ENCODE measurements at places on chromosomes 4 and X.

DNA sequence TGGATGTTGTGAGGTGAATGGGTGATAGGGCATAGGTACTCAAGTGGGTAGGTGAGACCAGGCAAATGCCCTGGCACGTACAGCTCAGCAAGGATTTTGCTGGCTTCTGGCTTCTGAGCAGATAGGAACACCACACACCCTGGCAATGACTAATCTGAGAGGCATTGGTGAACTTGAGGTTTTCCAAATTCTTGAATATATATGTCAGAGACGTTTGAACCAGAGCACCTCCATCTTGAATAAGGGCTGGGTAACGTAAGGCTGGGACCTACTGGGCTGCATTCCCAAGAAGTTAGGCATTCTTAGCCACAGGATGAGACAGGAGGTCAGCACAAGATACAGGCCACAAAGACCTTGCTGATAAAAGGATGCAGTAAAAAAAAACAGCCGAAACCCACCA, 204.5 kb downstream of the NLGN4X start:
- DNase-seq = no peak

DNA sequence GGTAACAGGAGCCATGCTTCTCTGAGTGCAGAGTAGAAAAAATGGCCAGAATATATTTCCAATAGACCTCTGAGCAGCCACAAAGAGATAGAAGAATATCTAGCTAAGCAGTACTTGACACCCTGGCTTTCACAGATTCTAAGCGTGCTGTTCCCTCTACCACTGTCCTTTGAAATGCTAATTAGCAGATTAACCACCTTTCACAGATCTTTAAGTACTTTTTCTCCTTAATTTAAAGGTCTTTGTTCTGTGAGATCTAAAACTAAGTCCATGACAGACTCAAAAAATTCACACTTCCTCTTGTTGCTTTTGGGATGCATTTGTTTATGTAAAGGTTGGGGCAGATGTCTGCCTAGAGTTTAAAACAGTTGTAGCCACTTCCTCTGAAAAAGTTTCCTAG, 28.3 kb upstream of the MAGEC2 start:
- DNase-seq = no peak

DNA sequence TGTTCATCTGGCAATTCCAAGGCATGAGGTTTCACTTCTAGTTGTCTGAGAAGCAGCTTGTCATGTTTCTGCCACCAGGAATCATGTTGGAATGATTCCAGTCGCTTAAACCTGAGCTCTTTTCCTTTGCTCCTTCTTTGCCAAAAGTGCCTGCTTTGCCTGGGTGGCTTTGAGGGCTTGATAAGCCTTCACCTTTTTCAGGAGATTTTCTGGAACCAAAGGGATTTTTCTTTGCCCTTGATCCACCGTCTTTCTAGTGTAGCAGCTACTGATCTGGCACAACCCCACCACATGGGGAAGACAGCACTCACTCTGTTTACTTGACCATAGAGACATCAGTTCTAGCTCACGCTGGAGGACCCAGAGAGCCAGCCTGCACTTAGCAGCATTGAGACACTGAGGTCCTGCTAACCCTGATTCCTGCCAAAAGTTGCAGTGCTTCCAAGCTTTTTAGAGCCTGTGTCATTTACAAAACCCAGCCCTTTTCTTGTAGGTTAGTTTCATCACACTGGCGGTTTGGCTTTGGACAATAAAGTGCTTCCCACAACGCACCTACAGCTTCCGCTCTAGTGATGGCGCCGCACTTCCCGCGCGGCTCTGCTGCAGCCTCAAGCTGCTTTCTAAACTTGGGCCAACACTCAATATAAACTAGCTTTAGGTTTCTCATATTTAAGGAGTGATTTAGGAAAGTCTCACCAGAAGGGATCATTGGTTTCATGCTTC, 7.3 kb upstream of the CCNI start:
- DNase-seq = no peak

DNA sequence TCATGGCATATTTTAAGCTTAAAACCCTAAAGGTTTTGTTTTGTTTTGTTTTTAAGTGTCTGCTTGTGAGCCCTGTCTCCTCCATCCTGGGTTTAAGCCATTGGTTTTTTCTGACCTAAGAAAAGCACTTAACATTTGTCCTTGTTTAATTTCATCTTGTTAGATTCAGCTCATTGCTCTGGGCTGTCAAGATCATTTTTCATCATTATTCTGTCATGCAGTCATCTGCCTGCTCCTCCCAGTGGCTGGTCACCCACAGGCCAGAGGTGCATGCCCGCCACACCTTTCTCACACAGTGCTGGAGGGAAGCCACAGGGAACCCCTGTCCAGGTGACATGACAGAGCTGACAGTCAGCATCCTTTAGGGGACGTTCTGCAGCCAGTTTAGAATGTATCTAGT, 11.7 kb upstream of the REELD1 start:
- no peak for DNase-seq

DNA sequence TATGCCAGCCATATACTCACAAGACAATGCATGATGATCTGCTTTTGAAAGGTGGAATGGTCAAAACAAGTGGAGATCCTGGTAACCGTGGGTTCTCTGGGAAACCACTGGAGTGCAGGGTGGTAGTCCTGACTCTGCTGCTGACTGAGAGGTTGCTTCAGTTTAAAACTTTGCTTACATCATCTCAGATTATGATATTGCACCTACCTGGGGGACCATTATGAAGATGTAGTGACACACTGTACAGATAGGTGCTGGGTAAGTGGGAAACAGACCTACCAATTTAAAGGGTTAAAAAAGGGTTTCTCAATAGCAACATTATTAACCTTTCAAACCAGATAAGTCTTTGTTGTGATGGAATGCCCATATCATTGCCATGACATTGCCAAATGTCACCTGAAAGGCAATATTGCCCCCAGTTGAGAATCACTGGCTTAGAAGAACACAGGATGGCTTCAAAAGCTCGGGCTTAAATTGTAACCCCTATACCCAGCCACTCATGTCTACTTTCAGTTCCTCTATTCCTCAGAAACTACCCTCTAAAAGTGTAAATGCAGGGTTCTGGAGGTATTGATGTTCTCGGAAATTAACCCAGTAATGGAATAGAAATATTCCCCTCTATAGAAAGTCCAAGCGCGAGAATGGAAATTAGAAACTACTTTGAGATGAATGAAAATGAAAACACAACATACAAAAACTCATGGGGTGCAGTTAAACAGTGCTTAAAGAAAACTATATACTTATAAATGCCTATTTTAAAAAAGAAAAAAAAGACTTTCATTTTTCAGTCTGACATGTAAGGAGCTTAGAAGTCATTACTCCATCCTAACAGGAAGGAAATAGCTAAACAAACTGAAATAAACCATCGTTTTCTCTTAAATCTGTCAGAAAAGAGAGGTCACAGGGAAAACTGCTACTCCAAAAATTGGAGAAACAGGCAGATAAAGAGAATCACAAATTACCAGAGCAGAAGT, 65.8 kb downstream of the ARHGEF6 start:
- no peak for DNase-seq

- DNase-seq = no peak
These were observed 222.1 kb downstream of the CAMK2D start for GRCh38 chr4:113539408-113539807.

DNA sequence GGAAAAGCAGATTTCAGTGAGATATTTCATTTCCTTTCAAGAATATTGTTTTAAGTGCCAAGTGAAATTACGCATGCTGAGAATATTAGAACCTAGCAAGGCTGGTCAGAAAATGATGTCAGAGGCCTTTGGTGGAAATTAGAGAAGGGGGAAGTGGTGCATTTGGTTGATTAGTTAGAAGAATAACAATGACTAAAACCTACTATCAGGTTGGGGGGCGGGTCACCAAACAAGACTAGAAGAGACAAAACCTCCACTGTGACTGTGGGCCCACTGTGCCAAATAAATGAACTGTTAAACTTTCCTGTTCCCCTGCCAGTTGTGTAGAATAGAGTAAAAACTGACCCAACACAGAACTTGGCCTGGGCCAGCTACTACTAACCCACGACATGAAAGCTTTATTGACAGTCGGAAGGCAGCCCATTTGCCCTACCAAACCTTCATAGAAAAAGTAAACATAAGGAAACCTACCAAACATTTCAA, 2.9 kb downstream of the RAPGEF2 start:
- DNase-seq = no peak

DNA sequence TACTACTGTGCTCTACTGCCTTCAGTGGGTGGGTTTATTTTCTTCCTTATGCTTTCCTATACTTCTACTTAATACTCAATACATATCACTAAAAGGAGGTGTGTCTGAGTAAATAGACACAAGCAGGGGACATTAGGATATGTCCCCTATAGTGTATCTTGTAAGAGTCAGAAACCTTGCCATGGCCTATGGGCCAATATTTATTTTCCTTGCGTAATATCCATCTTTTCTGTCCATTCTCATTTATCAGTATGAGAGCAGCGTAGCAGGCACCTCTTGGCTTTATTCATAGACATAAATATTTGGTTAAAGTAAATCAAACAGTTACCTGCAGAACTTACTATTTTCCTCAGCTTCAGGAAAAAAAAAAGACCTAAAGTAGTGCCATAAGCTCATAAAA, 46.6 kb upstream of the PHF8 start:
- no peak for DNase-seq

- no peak for DNase-seq
These were observed 162.0 kb upstream of the WDFY3 start for GRCh38 chr4:85128246-85129204.

DNA sequence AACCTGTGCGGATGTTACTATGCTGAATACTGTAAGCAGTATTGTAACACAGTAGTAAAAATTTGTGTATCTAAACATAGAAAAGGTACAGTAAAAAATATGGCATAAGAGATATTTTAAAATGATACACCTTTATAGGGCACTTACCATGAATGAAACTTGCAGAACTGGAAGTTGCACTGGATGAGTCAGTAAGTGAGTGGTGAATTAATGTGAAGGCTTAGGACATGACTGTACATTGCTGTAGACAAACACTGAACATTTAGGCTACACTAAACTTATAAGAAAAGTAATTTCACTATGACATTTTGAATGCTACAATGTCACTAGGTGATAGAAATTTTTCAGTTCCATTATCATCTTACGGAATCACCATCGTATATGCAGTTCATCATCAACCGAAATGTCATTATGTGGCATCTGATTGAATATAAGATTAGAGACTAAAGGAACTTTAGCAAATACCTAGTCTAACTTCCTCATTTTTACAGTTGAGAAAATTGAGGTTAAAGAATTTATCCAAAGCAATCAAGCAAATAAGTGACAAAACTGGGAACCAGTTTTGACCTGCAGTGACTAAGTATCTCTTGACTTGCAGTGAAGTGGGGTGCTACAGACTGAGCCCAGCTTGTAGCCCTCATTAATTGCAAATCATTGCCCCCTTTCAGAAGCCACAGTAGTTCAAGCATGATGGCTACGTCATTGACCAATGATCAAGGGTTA, 55.3 kb downstream of the EGF start:
- no peak for DNase-seq

- no peak for DNase-seq
These were observed 171.9 kb downstream of the TRAM1L1 start for GRCh38 chr4:116913451-116913850.

GRCh38 chr4:3257556-3258482, 8.9 kb downstream of the MSANTD1 start:
- no peak for DNase-seq

DNA sequence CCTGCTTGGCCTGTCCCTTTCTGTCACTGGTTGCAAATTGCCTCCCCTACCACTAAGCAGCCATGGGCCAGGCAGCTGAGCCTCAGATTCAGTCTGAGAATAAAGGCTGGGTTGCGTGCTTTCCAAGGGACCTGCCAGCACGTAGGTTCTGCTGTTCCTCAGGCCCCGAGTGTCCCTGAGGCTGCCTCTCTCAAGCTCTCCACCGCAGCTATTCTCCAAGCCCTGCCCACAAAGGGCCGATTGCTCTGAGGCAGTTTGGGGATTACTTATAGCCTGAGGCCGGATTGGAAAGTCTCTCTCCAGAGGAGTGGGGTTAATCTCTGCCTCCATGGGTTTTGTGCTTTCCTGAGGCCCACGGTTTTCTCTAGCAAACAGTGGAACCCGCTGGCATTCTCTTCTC, 590.7 kb downstream of the BCOR start:
- DNase-seq = no peak

DNA sequence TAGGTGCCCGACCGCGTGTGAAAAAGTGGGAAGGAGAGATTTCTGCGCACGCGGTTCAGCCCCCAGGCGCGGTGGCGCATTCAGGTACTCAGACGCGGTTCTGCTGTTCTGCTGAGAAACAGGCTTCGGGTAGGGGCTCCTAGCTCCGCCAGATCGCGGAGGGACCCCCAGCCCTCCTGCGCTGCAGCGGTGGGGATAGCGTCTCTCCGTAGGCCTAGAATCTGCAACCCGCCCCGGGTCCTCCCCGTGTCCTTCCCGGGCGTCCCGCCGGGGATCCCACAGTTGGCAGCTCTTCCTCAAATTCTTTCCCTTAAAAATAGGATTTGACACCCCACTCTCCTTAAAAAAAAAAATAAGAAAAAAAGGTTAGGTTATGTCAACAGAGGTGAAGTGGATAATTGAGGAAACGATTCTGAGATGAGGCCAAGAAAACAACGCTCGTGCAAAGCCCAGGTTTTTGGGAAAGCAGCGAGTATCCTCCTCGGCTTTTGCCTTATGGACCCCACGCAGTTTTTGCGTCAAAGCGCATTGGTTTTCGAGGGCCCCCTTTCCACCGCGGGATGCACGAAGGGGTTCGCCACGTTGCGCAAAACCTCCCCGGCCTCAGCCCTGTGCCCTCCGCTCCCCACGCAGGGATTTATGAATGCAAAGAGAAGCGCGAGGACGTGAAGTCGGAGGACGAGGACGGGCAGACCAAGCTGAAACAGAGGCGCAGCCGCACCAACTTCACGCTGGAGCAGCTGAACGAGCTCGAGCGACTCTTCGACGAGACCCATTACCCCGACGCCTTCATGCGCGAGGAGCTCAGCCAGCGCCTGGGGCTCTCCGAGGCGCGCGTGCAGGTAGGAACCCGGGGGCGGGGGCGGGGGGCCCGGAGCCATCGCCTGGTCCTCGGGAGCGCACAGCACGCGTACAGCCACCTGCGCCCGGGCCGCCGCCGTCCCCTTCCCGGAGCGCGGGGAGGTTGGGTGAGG, 3.7 kb downstream of the SHOX start:
- DNase-seq = no peak

DNA sequence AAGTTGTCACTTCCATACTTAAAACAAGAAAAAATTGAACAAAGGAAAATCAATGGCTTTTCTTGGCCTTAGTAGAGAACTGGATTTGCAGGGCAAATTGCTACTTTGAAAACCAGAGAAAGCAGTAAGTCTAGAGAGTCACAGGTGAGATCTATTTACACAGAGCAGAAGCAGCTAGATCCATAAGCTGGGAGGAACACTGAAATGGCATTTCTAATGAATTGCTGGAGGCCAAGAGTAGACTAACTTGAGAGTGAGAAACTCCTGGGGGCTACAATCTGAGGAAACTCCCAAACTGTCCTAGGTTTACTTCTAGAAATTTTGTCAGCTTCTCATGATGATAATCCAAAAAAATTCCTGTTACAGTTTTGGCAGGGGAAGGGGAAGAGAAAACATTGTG, 133.3 kb downstream of the SPCS3 start:
- no peak for DNase-seq

GRCh38 chr4:164304861-164305260, 449.1 kb upstream of the SMIM31 start:
- DNase-seq = no peak
